ENCODE measurements at places on chromosomes 1 and 21.

GRCh38 chr1:175635092-175635491, 108.3 kb downstream of the TNR start:
- no peak for DNase-seq

DNA sequence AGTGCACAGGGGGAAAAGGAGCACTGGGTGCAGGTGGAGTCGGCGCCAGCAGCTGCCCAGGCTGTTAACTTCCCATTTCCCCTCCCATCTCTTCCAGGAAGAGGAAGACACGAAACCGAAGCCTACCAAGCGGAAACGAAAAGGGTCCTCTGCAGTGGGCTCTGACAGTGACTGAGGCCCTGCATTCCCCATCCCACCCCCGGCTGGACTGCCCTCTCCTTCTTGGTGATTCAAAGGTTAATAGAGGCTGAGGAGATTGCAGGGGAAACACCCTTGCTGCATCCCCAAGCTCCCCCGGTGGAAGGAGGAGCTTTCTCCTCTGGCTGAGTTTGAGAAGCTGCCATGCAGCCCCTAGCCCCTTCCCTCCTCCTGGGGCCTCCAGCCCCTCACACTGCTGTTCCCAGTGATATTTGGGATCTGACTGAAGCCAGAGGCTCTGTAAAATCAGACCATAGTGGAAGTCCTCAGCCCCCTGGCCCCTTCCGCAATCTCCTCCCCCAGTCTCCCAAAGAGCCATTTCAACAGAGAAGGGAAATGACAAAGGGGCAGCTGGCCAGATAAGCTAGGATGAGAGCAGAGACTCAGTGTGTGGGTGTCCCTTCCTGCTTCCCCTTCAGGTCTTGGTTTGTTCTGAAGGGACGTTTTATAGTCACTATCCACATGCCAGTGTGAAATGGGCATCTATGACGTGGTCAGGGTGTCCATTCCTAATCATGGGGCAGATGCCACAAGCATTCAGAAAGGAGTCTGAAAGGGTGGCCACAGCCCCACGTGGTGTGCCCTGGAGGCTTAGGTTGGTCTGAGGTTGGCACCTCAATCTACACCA, 1.9 kb upstream of the SLC27A3 start:
- no peak for DNase-seq

DNA sequence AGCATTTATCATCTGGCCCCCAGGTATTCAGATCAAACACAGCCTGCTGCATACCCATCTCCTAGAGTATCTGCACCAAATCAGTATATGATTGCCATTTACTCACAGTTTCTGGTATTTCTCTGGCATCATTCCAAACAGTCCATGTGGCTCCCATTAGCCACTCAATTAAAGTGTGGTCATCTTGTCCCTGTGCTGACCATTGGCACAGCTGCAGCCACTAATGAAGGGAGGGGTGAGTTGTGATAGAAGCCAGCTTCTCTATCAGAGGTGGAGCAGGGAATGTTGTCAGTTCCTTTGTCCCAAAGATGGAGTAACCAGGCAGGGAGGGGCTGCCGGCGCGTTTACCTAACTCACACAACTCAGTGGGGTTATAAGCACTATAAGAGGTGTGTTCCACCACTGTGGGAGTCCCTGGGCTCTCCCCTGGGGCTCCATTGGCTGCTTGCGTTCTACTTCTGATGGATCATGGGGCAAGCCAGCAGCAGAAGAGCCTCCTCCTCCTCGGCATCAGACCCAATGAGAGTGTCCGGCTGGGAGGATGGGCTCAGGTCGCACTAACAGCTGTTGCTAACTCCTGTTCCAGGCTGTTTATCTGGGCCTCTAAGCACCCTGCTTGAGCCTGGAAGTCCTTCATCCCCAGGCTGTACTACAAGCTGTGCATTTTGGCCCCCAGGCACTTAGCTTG, 108.6 kb downstream of the GDAP2 start:
- no peak for DNase-seq

DNA sequence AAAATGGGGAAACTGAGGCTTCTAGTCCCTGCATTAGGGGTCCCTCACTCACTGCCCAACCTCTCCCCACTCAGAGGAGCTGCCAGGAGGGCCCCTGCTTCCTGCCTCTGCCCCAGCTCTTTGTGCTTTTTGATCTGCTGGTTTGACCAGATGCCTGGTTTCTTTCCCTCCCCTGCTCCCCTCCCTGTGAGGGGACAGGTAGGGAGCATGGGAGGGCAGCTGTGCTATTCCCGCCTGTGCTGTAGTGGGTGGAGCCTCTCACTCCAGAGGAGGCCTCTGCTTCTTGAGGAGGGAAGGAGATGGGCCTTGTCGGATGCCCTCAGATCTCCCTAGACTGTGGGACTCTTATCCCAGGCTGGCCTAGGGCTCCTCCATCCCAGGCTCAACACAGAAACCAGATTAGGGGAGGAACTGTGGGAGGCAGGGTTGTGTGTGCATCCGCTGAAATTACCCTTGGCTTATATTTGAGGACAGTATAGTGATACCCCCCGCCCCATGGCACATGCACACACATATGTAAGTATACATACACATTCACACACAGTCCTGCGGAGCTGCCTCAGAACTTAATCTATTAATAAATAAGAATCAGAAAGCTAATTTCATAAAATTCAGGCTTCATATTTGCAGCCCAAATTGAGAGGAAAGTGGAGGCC, 4.6 kb downstream of the BOLA1 start:
- DNase-seq, result no peak

GRCh38 chr1:65395887-65396612, 24.4 kb upstream of the LEPR start:
- no peak for DNase-seq

GRCh38 chr1:75794382-75794781, 2.3 kb upstream of the MSH4 start:
- DNase-seq, result no peak

DNA sequence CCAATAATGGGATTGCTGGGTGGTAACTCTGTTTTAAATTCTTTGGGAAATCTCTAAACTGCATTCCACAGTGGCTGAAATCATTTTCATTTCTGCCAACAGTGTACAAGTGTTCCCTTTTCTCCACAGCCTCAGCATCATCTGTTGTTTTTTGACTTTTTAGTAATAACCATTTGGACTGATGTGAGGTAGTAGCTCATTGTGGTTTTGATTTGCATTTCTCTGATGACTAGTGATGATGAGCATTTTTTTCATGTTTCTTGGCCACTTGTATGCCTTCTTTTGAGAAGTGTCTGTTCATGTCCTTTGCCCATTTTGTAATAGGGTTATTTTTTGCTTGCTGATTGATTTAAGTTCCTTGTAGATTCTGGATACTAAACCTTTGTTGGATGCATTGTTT, 131.9 kb upstream of the B3GALT2 start:
- DNase-seq, result no peak

DNA sequence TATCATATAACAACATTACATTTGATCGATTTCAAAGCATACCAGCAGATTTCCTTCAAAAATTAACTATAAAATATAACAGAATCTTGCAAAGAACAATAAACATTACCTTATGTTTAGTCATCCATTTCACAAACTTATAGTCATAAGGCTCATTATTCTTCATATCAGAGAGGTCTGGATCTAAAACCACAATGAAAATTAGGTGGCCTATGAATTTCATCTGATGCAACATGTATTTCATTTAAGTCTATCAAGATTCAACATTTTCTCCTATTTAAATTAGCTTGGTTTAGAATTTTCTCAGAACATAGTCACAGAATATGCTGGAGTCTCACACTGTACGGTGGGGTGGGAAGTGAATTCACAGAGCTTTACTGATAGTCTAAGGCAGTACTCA, 49.2 kb downstream of the KYAT3 start:
- no peak for DNase-seq

DNA sequence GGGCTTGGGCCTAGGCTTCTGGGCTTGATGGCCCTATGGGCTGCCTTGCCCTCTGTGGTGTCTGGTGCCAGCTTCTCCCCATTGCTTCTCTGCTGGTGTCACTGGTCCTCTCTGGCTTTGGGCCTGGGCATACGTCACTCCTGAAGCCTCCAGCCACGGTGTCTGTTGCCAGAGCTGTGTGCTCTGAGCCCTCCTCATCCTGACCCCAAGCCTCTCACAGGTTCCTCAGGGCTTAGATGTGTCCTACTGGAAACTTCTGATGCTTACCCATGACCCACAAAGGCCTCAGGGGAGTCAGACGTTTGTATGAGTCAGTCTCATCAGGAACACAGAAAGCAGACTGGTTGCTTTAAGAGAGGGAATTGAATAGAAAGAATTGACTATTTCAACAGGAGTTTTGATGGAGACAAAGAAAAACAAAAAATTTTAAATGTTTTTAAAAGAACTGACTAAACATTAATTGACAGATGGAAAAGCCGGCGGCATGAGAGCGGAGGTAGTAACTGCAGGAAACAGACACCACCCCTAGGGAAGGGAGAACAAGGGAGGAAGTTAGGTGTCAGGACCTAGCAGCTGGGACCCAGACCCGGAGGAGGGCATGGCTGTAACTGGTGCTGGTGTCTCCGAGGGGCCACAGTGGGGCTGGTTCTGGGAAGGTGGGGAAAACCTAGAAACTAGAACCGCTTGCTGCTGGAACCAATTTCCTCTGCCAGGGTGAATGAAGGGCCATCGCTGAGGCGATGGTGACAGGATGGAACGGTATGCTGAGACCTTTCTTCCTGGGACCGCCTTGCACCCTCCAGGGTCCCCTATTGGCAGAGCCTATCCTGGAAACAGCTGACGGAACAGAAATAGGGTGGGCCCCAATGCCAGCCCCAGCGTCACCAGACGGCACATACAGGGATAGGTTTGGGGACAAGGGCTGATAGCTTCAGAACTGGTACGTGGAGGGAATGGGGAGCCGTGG, 40.0 kb upstream of the CITED4 start:
- no peak for DNase-seq

GRCh38 chr1:212302745-212303383, 17.7 kb downstream of the PPP2R5A start:
- no peak for DNase-seq

- DNase-seq, result peak; percentile 82
Measured at GRCh38 chr1:23691499-23692307, at the start of gene RPL11. Gene RPL11, plus strand, starts transcription at chr1:23691806. Its CDS starts 18 bp downstream, at chr1:23691824.

DNA sequence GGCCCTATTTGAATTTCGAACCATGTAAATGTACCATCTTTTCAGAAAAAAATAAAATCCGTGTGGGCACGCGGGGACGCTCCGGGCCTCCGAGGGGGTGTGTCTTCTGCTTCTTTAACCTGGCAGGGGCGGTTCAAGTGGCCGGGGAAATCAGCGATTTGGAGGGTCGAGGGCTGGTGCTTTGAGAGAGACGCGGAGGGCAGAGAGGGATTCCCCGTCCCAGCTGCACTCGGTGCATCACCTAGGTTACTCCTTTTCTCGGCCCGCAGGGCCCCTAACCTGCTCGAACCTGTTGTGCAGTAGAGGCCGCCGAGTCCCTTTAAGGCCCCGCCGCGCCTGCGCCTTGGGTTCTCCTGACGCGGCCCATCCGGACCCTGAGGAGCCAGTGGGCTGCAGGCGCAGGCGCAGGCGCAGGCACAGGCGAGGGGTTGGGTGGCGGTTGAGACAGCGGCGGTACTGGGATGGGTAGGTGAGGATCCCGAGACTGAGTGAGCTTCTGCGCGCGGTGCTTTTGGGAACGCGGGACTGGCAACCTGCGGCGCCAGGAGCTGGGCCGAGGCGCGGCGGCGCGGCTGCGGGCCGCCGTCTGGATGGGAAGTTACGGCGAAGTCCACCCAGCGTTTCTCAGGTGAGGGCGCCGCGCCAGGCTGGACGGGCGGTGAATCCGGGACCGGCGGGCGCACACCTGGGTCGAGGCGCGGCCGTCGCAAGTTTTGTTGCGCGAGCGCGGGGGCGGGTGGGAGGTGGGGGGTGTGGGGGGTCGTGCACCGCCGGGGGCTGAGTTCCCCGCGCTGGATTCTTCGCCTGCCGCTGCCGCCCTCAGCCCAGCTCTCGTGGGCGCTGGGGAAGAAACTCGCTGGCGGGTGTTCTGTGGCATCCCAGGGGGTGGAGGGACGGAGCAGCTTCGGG, at the start of gene NBPF3:
Gene NBPF3, plus strand, starts transcription at position 417 of the 909 bp plus-strand sequence. CDS start 4,950 bp downstream, outside the sequence.
- peak; percentile 34 for DNase-seq

- no peak for DNase-seq
Measured at GRCh38 chr1:74963120-74963519, 171.1 kb upstream of the LHX8 start.

DNA sequence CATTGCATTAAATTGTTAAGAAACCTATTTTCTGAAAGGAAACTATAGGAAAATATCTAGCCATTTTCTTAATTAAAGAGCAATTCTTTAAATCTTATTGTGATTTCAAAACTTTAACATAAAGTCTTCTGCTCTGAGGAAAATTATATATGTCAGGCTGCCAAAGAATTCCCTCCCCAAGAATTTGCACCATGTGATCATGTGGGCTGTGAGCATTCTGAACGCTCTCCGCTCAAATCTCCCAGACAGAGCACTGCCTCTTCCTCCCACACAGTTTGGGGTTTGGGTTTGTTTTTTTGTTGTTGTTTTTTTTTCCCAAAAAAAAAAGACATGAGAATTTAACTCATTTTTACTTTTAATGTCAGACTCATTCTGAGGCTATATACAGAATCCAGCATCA, 155.9 kb upstream of the PALMD start:
- DNase-seq, result no peak

DNA sequence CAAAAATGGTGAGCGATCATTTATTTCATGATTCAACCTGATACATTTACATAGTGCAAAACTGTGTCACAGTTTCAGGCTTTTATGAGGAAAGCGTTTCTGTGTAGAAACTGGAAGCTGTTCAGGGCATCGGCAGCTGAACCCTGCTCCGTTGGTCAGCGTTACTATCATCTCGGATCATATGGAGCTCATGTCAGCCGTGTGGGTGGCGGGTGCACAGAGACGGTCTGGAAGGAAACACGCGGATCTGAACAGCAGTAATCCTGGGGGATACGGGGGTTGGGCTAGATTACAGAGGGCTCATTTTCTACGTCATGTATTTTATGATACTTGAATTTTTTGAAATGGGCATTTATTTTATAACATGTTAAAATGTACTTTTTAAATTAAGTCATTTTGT, 15.1 kb downstream of the C1orf174 start:
- DNase-seq, result no peak

DNA sequence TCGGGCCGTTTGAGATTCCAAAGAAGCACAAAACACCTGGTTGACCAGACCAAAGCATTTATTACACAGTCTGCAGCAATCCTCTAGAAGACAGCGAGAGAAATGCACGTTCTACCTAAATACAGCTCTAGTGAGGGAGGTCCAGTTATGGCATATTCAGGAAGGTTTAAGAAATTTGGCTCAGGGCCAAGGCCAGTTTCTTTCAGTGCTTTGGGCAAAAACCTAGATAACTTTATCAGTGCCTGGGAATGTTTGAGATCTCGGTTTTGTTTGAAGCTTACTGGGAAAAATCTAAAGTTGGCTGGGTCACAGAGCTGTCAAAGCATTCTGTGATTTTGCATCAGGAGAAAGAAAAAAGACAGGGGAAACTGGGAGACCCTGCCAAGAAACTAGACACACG, 514.0 kb upstream of the TMPRSS15 start:
- no peak for DNase-seq

GRCh38 chr1:190001187-190001586, 476.5 kb downstream of the BRINP3 start:
- DNase-seq, result no peak

GRCh38 chr1:115790846-115791245, 22.3 kb upstream of the CASQ2 start:
- no peak for DNase-seq

GRCh38 chr1:228837032-228837431, 101.8 kb downstream of the RHOU start:
- DNase-seq, result no peak

- no peak for DNase-seq
Measured at GRCh38 chr1:20705203-20705755, 12.5 kb downstream of the KIF17 start.

- peak; percentile 40 for DNase-seq
Measured at GRCh38 chr1:2311184-2312032, 79.9 kb downstream of the MORN1 start.

Measured in effector memory CD4-positive, alpha-beta T cell (primary cell).